Cerebellum (tissue), 4 donors: ENCODE measurements at places on chromosomes 5 and 9. TPM values are rescaled to one million over a fixed set of nuclear protein-coding genes. Genes with fewer than 3 reads are reported as not detected.

- no peak for DNase-seq
Observed at GRCh38 chr5:105259581-105260217, 1697.1 kb upstream of the NUDT12 start.

IL3 gene
- not detected for total RNA-seq

DNA sequence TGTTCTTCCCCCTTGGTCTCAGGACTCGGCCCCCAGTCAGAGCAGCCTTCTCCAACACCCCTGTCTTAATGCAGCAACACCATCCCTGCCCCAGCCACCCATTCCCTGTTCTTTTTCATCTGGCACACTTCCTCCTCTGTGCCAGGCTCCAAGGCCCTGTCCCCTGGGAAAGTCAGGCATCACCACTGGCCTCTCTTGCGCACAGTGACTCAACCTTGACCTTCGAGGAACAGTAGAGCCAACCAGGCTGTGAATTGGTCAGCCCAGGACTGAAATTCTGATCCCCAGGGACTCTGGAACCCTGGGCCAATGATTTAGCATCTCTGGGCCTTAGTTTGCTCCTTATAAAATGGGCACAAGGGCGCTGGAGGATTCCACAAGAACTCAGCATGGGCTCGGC, 10.5 kb upstream of the RALGDS start:
- DNase-seq, result no peak

PCDHGC3 gene
- 72.8 TPM for total RNA-seq

- DNase-seq, result no peak
Observed at GRCh38 chr9:95907794-95908193, 32.3 kb downstream of the ERCC6L2 start.

- no peak for DNase-seq
Observed at GRCh38 chr9:34310215-34310614, 18.9 kb downstream of the KIF24 start.

DNA sequence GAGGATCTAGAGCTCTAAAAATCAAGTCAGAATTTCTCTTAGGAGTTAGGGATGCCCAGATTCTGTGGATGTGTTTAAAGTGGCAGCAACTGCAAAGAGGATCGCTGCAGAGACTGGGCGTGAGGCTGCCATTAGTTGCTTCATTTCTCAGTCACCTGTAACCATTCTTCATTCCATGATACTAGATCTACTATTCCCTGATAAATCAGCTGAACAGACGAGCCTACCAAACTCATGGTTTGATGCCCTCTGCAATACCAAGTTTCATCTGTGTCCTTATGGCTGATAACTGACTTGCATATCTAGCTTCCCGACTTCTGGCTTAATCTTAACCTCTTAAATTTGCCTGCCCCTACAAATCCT, 33.3 kb downstream of the UBE2R2 start:
- DNase-seq, result no peak

TXNDC15 gene
- 82.0 TPM for total RNA-seq

DNA sequence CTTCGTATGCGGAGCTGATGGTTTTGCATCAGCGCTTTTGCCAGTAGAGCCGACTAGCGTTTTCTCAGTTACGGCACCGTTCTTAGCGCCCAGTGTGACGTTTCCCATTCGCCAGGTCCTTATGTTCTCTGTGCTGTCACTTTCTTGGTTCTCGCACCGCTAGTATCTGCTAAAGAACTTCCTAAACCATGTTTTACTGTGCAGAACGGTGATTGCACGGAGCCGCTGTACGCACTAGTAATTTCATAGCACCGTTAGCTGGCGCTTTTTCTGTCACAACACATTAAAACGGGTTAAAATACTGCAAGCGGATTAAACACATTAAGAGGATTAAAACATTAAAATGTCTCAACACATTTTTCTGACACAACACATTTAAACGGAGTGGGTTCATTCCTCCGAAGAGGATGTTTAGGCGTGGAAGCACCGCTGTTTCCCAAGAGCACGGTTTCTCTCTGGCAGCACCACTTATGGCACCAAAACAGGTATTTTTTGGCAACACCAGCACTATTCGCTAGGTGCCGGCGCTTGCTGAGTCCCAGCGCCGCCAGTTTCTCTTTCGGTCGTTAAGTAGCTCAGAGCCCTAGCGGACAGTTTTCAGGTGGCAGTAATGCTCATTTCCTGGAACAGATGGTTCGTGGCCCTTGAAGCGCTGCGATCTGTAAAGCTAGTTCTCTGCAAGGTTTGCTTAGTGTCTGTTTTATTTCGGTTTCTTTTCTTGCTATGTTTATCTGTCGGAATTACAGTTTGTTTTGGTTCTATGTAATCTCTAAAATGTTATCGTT, 20.3 kb downstream of the ANXA2R start:
- no peak for DNase-seq

DNA sequence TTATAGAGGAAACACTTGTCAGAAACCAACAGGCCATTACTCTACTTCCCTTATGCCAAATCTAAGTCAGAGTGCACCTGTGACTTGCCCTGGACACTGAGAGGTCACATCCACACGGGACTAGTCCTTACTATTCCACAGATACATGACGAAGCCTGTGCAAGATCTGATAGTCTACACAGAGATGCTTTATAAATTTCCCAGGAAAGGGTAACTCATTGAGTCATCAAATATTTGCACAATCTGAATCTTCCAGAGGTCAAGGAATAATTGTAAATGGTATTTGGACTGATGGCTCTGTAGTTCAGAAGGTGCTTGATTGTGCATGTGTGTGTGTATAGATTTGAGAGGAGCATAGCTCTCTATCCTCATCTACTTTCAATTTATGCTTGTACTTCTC, 55.2 kb upstream of the JAK2 start:
- no peak for DNase-seq

- DNase-seq, result no peak
Observed at GRCh38 chr9:68515326-68516017, 25.2 kb downstream of the TMEM252 start.

DNA sequence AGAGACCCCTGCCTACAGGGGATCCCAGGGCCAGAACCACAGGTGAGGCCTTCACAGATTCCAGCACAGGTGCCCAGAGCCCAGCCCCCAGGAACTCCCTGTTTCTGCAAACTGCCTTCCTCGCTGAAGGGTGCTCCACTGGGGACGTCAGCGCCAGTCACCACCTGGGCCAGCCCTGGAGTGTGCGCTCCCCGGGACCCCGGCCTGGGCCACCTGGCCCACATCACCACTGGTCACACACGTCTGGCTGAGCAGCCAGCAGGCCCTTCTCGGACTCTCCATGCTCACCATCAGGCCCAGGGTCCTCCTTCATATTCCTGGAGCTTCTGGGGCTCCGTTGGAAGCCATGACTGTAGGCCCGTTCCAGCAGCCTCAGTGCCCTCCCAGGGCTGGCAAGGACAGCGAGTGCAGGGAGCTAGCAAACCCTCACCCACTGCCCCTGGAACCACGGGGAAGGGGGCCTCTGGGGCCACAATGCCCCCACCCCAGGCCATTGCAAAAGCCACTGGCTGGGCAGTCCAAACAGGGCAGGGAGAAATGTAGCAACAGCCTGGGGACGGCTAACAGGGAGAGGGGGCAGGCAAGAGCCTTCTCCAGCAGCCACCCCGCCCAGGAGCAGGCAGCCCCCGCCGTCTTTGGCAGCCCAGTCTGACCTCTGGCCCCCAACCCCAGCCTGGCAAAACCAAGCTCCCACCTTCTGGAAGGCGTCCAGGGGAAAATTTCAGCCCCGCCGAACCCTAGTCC, 1.3 kb downstream of the AGPAT2 start:
- DNase-seq, result no peak

ANKRD33B gene
- 6.9 TPM for total RNA-seq

DNA sequence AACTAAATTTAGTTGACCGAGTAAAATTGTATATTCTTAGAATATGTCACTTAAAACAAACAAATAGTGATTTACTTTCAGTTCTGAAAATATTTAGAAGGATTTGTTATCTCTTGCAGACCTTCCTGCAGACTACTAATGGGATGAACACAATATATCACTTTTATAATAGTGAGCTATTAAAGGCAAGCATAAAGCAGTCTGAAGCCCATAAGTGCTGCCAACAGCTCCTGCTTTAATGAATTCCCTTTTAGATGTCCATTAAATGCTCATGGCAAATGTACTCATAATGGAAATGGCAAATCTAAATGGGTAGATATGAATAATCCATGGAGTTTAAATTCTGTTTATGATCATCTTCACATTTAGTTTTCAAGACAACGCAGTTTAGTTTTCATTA, 170.2 kb downstream of the RANBP17 start:
- DNase-seq, result no peak

- DNase-seq, result no peak
Observed at GRCh38 chr5:20212701-20213100, 224.7 kb upstream of the CDH18 start.

- DNase-seq, result no peak
Observed at GRCh38 chr5:55866485-55866884, 15.3 kb downstream of the IL31RA start.

DNA sequence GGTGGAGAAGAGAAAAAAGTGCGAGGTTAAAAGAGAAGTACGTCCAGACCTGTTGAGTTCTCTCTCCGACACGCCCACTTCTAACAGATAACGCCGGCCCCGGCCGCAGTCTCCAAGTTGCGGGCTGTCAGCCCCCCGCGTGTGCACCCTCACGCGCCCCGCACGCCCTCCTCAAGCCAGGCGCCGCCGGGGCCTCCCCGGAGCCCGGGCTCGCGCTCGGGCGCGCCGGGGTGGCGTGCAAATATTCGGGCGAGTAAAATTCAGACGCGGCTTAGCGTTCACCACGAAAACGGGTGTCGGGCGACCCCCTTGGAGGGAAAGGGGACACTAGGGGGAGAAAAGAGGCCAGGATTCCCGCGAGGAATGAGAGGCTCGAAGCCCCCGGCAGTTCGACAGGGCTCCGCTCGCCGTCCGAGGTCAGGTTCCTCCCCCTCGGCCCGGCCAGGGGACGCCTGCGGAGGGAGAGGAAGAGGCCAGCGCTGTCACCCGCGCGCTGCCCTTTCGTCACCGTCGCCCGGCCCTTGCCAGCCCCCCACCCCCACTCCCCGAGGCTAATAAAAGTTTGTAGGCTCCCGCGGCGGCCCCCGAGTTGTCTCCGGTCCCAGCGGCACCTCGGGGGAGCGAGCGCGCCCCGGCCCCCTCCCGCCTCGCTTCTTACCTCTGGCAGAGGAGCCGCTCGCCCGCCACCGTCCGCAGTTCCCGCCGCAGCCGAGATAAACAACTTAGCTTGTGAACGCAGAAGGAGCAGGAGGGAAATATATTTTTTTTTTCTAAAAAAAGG, 743 bp downstream of the NR3C1 start:
- peak; percentile 42 for DNase-seq

RABL6 gene
- total RNA-seq, result 42.2 TPM

DNA sequence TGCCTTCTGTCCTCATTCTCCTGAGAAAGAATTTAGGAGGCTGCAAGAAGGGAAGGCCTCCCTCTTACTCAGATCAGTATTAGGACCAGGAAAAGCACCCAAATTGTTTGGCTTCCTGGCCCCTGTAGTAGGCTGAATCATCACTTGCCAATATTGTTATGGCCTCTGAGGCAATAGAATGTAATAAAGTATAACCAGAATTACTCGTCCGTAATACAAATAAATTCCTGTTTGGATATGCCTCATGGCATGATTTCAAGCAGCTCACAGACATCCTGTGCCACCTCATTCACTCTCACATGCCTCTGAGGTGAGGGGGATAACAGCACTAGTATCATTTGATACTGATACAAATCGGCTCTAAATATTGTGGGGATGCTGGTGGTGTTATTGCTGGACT, 427.3 kb downstream of the ISL1 start:
- DNase-seq, result no peak

GRCh38 chr9:117574099-117574498, 130.1 kb upstream of the TLR4 start:
- DNase-seq, result no peak

DNA sequence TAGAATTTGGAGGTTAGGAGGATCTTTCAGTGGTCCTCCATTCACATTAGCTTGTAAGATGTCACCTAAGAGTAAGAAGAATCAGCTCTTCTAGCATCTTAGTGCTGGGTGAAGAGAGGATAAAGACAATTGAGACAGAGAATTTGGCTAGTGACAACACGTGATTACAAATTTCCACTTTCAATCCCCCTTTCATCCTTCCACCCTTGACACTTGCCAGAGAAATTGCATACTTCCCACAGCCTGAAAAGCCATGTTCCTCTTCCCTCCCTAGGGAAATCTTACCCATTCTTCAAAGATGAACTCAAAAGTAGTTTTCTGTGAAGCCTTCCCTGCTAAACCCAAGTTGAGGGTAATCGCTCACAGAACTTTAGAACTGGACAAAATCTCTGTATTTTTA, 282.6 kb upstream of the PTGER4 start:
- DNase-seq, result no peak

ENTPD2 gene
- total RNA-seq, result 0.45 TPM

GRCh38 chr5:73436535-73437100, 12.0 kb downstream of the FOXD1 start:
- no peak for DNase-seq

GRCh38 chr5:178230879-178231538, 1.6 kb downstream of the PHYKPL start:
- DNase-seq, result no peak

DNA sequence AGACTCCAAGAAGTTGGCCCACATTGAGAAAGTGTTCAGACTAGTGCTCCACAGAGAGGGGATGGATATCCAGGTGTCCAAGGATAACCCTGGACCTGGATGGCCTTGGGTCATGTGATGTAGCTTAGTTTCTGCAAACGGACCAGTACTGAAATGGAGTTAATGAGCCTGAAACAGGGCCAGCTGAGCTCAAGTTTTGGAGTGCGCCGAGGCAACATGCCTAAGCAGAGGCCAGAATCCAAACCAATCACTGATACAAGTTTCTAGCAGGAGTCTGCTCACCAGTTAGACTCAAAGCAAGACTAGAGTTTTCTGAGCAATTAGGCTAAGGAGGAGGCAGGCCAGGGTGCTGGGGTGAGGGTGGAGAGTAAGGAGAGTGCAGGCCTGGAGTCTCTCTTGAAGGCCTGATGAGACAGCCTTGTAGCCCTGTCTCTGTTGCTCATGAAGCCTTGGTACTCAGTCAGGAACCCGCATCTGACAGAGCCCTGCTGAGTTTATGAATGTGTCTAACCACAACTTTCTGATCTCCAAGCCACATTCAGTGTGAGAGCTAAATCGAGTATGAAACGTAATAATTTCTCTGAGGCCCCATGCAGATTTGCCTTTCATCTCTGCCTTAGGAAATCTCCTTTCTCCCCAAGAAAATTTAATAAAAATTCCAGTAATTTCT, 68.9 kb upstream of the EQTN start:
- no peak for DNase-seq

GRCh38 chr9:116360989-116361388, 207.4 kb downstream of the PAPPA start:
- DNase-seq, result no peak

FYB1 gene
- total RNA-seq, result 1.9 TPM

DNA sequence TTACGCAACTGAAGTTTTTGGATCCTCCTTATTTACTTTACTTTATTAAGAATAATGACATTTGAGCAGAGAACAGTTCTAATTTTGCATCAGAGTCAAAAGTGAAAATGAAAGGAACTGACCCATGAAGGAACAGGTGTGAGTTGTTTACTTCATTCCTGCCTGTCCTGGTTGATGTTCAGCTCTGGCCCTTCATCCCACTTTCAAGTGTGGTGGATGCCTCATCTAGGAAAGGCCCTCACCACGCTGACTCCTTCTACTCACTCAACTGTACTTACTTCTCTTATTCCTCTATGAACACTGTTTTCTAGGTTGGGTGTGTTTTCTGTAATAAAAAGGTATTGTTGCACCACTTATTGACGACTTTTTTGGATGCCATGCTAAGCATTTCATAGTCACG, 61.8 kb upstream of the PLEKHG4B start:
- DNase-seq, result no peak

GRCh38 chr9:97737429-97737828, 40.3 kb upstream of the XPA start:
- peak; percentile 14 for DNase-seq
